GM04504 (cell line): ENCODE measurements at places on chromosomes 4 and X.

- DNase-seq = no peak
Measured at GRCh38 chr4:3716631-3717235, 49.5 kb upstream of the ADRA2C start.

- DNase-seq = no peak
Measured at GRCh38 chr4:143252478-143252877, 67.8 kb downstream of the USP38 start.

DNA sequence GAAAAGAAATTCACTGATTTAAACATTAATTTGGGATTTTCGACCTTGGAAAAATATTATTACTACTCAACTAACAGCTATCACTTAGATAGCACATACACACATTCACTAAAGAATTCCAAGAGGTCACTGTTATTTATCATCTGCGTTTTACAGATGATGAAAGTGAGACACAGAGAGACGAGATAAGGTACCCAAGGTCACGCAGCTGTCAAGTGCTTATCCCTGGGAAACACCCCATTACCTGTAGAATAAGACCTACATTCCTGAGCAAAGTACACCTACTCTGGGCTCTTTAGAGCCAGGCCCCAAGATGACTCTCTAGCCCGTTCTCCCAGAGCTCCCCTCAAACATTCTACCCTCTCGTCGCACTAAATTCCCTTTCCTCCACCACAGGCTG is 48.6 kb downstream of the HAUS3 start:
- no peak for DNase-seq

GRCh38 chr4:16083241-16084191 is at the start of gene PROM1:
PROM1 (minus strand) TSS chr4:16084023; CDS start chr4:16075906, 8,117 bp downstream.
- DNase-seq = no peak

GRCh38 chr4:182288534-182288933 is 45.3 kb downstream of the TENM3 start:
- DNase-seq = no peak

- no peak for DNase-seq
Measured at GRCh38 chr4:60500810-60501209, 699.3 kb upstream of the ADGRL3 start.

GRCh38 chrX:1029494-1029893 is 183.0 kb downstream of the CRLF2 start:
- DNase-seq = no peak

- no peak for DNase-seq
Measured at GRCh38 chrX:39690541-39691415, 407.0 kb downstream of the BCOR start.

GRCh38 chr4:123488916-123489315 is 92.3 kb downstream of the SPRY1 start:
- no peak for DNase-seq

- DNase-seq = no peak
Measured at GRCh38 chr4:16125571-16126445, 42.0 kb upstream of the PROM1 start.

- DNase-seq = no peak
Measured at GRCh38 chrX:4878640-4879039, 1165.2 kb upstream of the PRKX start.

DNA sequence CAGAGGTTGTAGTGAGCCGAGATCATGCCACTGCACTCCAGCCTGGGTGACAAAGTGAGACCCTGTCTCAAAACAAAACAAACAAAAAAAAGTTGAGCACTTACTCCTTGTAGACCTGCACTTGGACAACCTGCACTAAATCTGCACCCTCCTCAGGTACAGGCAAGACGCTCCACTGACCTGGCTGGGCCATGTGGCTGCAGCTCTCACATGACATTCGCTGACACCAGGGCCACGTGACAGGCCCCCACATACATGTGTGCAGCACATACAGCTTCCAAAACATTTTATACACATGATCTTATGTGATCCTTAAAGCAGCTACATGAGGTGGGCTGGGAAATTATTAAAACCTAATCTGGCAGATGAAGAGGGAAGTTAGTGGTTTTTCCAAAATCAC is 62.5 kb downstream of the MGST2 start:
- no peak for DNase-seq

DNA sequence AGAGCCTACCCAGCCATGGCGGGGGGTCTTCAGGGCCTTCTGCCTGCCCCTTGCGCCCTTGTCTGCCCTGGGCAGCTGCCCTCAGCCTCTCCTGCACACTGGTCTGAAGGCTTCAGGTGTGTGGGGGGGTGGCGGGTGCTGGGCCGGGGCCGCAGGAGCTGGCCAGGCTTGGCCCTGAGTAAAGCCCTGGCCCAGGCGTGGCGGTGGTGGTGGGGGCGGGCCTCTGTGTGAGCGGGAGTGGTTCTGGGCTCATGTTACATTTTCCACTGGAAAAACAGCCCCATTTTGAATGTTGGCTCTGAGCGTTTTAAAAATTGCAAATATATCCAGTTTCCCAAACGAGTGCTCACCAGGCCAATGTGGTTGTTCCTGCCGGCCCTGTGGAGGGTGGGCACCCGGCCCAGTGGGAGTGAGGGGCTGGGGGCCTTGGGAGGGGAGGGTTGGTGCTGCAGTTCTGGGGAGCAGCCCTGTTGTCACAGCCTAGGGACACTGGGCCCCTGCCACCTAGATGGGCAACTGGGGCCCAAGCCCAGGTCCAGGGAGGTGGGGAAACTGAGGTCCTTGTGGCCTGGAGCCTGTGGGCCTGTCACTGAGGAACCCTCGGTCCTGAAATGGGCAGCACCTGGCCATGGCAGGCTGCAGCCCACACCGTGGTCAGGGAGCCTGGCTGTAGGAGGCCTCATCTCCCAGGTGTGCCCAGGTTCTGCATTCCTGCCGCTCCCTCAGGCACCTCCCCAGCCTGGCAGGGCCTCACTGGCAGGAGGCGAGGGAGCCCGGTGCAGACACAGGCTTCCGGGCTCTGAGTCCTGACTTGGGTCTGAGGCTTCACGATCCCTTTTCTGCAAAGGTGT is 28.3 kb downstream of the FGFRL1 start:
- no peak for DNase-seq

GRCh38 chr4:106471151-106471550 is 102.6 kb upstream of the GIMD1 start:
- no peak for DNase-seq

- DNase-seq = peak; percentile 16
Measured at GRCh38 chr4:87005690-87006425, 71.0 kb downstream of the AFF1 start.

DNA sequence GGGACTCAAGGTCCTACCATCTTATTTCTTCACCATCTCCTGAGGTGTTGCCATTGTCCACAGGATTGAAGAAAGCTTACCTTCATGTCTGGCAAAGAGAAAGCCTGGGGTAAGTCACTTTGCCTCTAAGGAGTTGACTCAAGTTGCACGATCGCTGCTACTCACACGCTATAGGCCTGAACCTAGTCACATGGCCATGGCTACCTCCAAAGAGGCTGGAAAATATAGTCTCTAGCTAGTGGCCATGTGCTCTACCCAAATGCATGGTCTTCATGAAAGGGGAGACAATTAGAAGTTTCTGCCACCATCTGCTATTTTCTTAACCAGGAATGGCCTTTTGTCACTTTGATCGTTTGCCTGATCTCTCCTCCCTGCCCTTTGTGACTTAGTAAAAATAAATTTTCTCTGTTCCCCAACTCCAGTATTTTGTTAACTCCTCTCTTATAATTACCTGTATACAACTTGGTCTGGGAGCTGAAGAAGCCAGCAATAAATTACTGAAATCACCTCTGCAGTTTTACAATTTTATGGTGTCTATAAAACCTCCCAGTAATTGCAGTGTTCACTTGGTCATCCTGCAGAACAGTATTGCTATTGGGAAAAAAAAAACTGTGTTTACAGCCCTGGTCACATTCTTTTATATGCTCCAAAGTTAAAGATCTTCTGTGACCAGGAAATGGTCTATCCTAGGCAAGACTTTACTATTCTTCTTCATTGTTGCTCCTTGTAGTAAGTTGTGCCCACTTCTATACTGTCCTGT is 126.7 kb upstream of the TSPAN5 start:
- no peak for DNase-seq

- no peak for DNase-seq
Measured at GRCh38 chr4:6499238-6499600, 26.8 kb upstream of the PPP2R2C start.

DNA sequence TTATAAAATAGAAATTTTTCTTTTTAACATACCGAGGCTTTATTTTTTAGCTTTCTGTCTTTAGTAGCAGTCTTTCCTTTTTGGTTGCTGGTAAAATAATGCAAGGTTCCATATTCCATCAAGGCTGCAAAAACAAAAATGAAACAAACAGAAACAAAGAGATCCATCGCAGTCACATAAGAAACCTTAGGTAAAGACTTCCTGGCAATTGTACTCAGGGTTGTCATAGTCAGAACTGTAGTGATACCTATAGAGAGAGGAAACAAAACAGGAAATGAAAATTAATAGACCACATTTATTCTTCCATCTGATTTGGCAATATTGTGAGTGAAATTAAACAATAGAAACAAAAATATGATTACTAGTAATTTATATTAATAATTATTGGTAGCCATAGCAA is 72.5 kb downstream of the GABRG1 start:
- no peak for DNase-seq

DNA sequence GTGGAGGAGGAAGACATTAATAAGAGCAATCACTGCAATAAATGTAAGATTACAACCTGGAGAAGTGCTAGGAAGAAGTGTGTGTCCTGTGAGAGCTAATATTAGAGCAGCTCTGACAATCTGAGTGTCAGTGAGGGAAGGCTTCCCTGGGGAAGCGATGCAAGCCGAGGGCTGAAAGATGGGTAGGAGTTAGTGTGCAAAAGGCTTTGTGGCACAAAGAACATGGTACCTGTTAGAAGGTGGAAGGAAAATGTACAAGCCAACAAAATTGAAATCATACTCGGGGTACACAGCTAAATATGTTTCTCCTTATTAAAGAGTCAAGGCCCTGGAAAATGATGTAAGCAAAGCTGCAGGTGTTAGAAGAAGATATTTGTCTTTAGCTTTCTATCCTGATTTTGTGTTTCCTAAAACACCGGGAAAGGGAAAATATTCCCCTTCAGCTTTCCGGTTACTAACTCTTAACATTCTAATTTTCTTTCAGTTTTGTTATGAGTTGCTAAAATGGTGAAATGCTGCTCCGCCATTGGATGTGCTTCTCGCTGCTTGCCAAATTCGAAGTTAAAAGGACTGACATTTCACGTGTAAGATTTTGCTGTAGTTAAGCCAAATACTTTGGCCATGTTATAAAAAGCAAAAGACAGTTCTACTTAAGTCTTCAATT is 808 bp downstream of the THAP6 start:
- DNase-seq = no peak

- peak; percentile 45 for DNase-seq
Measured at GRCh38 chr4:100984901-100985300, 362.4 kb downstream of the PPP3CA start.

DNA sequence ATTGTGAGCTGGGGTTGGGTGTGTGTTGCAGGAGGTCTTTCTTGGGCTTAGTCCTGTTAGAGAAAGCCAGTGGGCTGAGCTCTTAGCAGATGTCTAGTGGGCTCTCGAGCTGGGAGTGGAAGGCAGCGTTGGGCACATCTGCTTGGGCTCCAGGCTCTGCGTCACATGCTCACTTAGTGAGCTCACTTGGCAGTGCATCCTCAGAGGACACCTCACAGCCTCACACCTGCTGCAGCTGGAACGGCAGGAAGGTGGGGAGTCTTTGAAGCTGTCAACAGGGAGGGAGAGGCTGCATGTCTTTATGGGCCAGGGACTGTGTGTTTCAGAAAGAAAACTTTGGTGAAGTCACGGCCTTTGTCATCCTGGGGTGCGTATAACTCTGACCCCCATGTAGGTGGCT is 82.2 kb downstream of the PSAPL1 start:
- DNase-seq = no peak

DNA sequence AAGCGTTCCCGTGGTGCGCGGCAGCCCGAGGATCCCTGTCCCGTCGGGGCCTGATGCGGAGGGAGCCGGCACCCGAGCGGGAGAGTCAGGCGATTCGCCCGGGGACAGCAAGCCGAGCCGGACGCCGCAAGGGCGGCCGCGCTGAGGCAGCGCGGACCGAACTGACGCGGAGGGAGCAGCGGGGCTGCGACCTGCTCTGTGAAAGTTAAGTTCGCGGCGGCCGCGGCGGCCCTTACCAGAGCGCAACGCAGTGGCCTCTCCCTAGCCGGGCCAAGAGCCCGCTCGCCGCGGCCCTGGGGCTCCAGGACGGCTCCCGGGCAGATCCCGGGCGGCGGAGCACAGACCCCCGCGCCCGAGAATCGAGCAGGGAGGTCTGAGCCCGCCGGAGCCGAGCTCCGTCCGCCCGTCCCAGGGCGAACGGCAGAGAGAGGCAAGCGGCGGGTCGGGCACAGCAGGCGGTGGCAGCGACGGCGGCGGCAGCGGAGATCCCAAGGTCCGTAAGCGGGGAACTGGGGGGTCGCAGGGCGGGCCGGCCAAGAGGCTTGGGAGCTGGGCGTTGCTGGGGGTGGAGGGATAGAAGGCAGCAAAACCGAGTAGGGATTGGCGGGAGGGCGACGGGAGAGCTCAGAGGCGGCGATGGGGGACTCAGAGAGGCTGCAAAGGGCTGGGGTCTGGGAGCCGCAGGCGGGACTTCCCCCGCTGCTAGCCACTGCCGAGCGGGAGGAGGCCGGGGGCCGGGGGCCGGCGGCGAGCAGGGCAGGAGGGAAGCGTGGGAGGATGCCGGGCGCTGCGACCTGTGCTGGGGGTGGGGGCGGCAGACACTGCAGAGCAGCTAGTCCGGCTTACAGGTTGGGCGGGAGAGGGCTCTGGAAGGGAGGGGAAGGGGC is 1.0 kb downstream of the GPR50 start:
- DNase-seq = no peak

DNA sequence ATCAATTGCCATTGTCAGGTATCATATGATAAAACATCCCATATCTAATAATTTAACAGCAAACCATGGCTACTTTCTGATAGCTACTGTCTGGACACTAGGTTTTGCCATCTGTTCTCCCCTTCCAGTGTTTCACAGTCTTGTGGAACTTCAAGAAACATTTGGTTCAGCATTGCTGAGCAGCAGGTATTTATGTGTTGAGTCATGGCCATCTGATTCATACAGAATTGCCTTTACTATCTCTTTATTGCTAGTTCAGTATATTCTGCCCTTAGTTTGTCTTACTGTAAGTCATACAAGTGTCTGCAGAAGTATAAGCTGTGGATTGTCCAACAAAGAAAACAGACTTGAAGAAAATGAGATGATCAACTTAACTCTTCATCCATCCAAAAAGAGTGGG is 7.0 kb downstream of the NPY5R start:
- no peak for DNase-seq

GRCh38 chrX:96590403-96590802 is 94.2 kb upstream of the DIAPH2 start:
- no peak for DNase-seq

GRCh38 chrX:14194711-14195110 is 165.0 kb upstream of the GEMIN8 start:
- no peak for DNase-seq

- no peak for DNase-seq
Measured at GRCh38 chrX:114619874-114620273, 36.0 kb downstream of the HTR2C start.

- no peak for DNase-seq
Measured at GRCh38 chrX:117274965-117275364, 812.2 kb upstream of the CT83 start.

DNA sequence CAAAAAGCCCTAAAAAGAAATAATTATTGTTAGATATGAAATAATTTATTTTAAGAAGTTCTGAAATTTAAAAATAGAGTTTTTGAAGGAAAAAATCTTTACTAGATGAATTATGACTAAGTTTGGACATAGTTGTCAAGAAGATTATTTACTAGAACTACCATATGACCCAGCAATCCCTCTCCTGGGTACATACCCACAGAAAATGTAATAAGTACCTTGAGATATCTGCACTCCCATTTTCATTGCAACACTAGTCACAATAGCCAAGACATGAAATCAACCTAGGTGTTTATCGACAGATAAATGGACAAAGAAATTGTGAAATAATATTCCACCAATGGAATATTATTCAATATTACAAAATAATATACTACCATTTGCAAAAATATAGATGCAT is 109.9 kb downstream of the PDHA2 start:
- DNase-seq = no peak
